Stimulated activated CD4-positive, alpha-beta T cell treated with anti-CD3 and anti-CD28 coated beads, Interleukin-12 subunit alpha, Interleukin-12 subunit beta, amount 100 ng/mL, for 4 hours (primary cell): ENCODE measurements at places on chromosomes 6 and 20.
A peak's percentile ranks its signal among the peaks of the same experiment; 100 is the strongest.

DNA sequence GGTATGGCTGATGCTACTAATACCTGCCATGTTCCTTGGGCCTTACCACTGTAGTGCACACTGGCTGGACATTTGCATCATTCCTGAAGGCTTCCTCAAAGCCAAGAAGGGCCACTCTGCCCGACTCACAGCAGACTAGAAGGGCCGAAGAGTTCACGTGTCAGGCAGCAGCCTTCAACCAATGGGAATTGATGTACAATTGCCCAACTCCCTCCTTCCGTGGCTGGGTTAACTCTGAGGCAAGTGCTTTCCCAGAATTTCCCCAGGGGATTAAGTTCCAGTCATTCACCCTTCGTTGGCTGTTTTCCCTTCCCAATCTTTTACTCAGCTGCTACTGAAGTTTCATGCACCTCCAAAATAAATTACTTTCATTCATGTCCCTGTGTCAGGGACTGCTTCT, 29.8 kb downstream of the PSMB9 start:
- DNase-seq: no peak

DNA sequence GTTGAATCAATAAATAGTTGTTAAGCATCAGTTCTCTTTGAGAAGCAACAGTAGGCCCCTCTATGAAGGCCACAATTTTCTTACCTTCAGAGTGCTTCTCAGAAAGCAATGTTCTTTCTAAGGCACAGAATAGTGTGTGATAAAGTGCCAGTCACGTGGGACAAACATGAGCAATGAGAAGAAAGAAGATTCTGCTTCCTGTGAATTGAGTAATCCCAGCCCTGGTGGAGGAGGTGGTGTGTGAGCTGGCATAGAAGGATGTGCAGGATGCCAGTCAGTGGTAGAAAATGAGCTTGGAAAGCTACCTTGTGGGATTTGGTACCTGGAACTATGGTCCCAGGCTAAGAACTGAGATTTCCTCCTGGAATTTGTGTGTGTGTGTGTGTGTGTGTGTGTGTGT, 21.7 kb downstream of the KIZ start:
- DNase-seq: no peak

GRCh38 chr20:755941-756340, 12.4 kb downstream of the SLC52A3 start:
- DNase-seq: no peak

DNA sequence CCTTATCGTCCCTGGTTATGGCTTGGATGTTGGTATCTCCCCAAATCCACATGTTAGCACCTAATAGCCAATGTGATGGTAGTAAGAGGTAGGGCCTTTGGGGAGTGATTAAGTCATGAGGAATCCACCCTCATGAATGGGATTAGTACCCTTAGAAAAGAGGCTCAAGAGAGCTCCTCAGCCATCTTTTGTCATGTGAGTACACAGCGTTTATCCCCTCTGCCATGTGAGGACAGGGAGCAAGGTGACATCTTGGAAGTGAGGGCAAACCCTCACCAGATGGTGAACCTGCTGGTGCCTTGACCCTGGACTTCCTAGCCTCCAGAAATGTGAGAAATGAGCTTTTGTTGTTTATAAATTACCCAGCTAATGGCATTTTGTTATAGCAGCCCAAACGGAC, 16.1 kb upstream of the SIRPB2 start:
- no peak for DNase-seq

GRCh38 chr20:13102237-13102636, 93.5 kb downstream of the SPTLC3 start:
- DNase-seq: no peak

DNA sequence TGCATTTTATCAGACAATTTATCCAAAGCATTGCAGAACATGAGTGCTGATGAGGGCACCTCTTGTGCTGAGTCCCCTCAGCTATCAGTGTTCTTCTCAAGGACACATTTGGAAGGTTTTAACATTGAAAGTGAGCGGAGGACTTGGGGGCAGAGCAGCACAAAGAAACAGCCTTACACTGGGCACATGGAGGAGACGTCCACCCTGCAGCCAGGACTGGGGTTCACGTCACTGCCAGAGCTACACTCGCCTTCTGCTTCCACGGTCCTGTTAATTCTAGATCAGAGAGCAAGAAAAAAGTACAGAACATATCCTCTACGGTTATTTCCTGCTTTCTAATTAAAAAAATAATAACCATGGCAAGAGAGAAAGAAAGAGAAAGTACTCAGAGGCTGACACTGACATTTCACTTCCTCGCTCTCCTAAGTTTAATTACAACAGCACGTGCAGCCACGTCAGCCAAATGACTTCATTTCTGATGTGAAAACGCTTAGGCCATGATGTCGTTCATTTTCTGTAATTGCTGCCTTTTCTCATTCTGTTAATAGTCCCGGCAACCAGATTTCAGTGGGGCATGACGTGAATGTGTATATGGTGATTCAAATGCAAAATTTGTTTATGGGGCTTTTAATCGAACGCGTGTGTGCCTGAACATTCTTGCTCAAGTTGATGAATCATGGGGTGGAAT, 5.1 kb downstream of the PRND start:
- peak; percentile 21 for DNase-seq

- no peak for DNase-seq
These were observed 104.1 kb downstream of the ZFP64 start for GRCh38 chr20:52087471-52087870.

- DNase-seq: no peak
These were observed 109.4 kb downstream of the TNFAIP3 start for GRCh38 chr6:137976430-137976829.

DNA sequence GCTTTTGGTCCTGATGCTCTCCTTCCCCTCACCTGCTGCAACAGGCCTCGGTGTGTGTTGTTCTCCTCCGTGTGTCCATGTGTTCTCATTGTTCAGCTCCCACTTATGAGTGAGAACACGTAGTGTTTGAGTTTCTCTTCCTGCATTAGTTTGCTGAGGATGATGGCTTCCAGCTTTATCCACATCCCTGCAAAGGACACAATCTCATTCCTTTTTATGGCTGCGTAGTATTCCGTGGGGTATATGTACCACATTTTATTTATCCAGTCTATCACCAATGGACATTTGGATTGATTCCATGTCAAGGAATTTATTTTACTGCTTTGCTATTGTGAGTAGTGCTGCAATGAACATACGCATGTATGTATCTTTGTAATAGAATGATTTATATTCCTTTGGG, 116.9 kb upstream of the SIRPG start:
- DNase-seq: no peak

- DNase-seq: no peak
These were observed 64.9 kb upstream of the ZNF133 start for GRCh38 chr20:18223409-18223808.

GRCh38 chr6:111837641-111838500, 35.4 kb downstream of the FYN start:
- DNase-seq: peak; percentile 41

GRCh38 chr20:23881371-23881770, 1.8 kb upstream of the CST5 start:
- no peak for DNase-seq

DNA sequence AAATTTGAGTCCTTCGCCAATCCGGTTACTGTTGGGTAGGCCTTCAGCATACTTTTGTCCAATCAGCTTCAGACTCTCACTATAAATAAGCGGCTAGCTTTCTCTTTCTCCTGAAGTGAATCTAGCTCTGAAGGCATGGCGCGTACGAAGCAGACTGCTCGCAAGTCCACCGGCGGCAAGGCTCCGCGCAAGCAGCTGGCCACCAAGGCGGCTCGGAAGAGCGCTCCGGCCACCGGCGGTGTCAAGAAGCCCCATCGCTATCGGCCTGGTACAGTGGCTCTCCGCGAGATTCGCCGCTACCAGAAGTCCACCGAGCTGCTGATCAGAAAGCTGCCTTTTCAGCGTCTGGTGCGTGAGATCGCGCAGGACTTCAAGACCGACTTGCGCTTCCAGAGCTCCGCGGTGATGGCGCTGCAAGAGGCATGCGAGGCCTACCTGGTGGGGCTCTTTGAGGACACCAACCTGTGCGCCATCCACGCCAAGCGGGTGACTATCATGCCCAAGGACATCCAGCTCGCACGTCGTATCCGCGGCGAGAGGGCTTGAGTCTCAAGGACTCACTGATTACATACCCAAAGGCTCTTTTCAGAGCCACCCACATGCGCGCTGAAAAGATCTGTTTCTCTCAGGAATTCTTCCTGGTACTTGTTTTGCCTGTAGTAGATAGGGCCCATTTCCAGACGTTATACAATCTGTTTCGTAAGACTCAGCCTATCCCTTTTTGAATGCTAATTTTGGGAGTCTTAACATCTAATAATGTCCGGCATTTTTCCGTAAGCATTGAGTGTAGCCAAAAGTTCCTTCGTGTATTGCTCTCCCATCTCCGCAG, 102.0 kb downstream of the OR2B2 start:
- peak; percentile 51 for DNase-seq

DNA sequence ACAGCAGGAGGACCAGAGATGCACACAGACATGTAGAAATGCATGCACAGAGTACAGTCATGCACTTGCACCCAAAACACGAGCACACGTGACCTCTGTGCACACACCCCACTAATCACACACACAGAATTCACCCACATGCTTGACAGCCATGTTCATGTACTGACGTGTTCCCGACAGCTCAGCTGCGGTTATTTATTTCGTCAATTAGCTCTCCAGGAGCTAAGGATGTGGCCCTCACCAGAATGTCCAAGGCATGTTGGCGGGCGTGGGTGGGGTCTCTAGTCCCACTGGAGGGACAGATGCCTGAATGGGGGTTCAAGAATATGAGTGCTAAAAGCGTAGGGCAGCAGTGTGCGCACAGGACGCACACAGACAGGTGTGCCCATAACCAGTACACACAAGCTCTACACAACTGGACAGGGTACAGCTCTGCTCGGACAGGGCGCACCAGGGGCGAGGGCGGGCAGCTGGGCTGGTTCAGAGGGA, 571 bp upstream of the PRPF6 start:
- DNase-seq: no peak

DNA sequence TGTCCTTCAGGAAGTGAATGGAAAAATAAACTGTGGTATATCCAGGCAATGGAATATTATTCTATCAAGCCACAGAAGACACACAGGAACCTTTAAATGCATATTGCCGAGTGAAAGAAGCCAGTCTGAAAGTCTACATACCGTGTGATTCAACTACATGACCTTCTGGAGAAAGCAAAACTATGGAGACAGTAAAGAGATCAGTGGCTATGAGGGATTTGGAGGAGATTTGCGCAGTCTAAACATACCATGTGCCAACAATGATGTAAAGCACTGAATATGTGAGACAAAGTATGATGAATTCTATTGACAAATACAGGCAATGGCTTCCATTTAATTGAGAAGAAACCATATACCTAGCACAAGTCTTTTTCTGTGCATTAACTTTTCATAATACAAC, 518.3 kb upstream of the ZNF337 start:
- DNase-seq: no peak

DNA sequence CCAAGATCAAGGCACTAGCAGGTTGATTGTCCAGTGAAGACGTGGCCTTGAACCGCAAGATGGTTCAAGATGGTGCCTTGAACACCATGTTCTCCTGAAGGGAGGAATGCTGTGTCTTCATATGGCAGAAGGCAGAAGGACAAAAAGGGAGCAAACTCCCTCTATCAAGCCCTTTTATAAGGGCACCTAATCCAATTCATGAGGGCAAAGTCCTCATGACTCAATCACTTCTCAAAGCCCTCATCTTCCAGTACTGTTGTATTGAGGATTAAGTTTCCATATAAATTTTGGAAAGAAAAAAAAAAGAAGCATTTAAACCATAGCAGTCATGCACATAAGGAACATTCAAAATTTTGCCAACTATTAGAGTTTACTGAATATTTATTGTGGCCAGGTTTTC, 29.9 kb upstream of the TSPYL1 start:
- no peak for DNase-seq

GRCh38 chr20:53826597-53827291, 233.1 kb upstream of the ZNF217 start:
- DNase-seq: no peak

DNA sequence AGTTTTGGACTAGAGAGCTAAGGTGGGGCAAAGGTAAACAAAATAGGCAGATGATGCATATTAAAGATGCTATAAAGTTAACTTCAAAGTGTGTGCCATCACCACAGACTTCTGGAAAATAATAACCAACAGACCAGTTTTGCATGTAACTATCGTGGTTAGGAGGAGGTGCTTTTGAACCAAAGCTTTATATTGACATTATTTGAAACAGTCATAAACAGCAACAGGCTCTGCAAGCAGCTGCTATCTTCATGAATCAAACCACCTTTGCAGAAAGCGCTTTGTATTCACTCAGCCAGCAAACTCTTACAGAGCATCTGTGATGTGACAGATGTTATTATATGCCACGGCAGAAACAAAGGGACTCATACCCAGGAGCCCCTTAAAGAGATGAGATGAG, 81.9 kb downstream of the CRYBG1 start:
- DNase-seq: no peak

DNA sequence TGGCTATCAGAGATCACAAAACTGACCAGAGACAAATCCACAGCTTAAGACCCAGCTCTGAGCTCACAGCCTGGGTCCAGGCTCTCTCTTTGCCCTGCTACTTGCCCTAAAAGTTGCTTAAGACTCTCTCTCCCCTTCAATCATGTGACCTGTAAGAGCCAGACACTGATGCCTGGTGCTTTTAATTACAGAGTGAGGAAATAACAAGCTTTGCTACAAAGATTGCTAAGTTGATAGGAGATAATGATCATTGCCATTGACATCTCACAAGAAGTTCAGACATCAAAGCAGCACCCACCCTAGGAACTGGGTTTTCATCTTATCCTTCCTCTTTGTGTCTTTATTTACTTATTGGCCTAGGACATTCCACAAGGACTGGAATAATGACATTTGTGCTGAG, 125.9 kb upstream of the CD93 start:
- DNase-seq: no peak

DNA sequence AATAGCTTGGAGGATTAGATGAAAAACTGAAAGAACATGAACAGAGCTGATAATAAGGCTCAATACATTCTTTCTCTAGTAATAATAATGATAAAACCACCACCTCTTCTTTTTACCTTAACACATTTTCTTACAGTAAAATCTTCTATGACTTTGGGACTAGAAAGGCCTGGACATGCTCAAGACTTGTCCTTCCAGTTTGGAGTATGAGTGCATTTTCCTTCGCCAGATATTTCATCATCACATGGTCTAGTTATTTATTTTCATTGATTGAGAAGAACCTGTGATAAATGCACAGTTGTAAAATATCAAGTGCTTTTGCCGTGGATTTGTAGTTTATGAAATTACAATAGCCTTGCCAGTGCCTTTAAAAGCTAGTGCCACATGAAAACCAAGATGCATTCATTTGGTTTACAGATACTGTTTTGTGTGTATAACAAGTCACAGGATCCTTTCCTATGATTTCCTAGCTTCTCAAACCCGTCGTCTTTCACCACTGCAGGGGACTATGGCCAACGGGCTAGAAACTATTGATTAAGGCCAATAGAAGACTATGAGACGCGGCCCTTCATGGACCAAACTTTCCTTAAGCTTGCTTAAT, 200.2 kb upstream of the ZNF217 start:
- no peak for DNase-seq

GRCh38 chr20:6685181-6685582, 82.3 kb upstream of the BMP2 start:
- DNase-seq: no peak

DNA sequence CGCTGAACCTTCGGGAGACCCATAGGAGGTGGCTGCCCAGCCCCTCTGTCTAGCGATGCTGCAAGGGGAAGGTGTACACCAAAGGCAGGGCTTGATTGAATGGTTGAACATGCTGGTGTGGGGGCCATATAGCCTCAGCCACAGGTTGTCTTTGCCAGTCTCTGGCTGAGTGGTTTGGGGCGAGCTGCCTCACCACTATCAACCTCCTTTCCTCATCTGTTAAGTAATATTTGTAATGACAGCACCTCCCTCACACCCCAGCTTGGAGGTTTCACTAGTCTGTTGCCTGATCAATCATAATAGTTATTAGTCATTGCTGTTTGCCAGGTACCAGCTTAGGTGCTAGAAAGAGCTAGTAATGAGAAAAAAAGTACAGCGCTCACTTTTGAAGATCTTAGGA, 11.8 kb upstream of the ZNF831 start:
- DNase-seq: no peak
